ENCODE measurements at places on chromosomes 1 and 21.

DNA sequence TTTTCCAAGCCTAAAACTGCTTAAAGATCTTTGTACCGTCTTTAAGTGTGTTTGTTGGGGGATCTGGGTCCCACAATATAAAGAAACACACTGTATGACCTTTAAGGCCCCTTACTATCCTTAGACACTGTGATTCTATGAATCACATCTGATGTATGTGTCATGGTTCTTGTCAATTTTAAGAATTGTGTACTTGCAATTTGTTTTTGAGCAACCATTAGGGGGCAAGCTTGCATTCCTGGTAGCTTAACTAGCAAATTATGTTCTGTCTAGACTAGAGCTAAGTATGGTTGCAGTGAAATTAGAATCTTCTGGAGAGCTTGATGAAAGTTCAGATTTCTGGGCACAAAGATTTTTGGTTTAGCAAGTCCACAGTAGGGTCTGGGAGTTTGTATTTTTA, 219.5 kb downstream of the TPR start:
- peak; percentile 81 for DNase-seq

GRCh38 chr21:15742052-15742670, 12.4 kb downstream of the USP25 start:
- DNase-seq, result no peak

- peak; percentile 55 for DNase-seq
Measured at GRCh38 chr1:55472784-55473183, 257.6 kb upstream of the USP24 start.

- DNase-seq, result no peak
Measured at GRCh38 chr1:156594190-156594589, 2.6 kb downstream of the NAXE start.

- no peak for DNase-seq
Measured at GRCh38 chr1:116228511-116228910, 117.3 kb downstream of the MAB21L3 start.

GRCh38 chr21:46218906-46219590, 9.5 kb downstream of the LSS start:
- no peak for DNase-seq

- peak; percentile 53 for DNase-seq
Measured at GRCh38 chr1:198117267-198117666, 39.5 kb upstream of the NEK7 start.

GRCh38 chr1:48701445-48701844, 75.2 kb downstream of the BEND5 start:
- DNase-seq, result no peak

DNA sequence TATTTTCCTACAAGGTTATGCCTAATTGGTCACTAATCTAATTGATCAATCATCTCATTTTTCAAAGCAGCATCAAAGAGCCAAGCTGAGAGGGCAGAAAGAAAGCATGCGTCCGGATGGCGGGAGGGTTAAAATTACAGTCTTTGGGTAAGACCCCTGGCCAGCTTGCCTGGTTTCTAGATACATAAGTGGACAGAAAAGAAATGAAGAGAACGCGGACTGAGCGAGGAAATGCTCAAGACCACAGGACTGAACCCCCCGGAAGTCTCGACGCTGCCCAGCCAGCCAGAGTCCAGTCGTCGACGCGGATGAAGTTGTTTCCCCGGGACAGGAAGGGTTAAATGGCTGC, 297.2 kb downstream of the OMA1 start:
- no peak for DNase-seq

All from EH (cell line).